Activated naive CD4-positive, alpha-beta T cell treated with Interleukin-2 at 50 U/mL for 16 hours (primary cell): ENCODE measurements at places on chromosomes 5 and 9.
A peak's percentile ranks its signal among the peaks of the same experiment; 100 is the strongest.

DNA sequence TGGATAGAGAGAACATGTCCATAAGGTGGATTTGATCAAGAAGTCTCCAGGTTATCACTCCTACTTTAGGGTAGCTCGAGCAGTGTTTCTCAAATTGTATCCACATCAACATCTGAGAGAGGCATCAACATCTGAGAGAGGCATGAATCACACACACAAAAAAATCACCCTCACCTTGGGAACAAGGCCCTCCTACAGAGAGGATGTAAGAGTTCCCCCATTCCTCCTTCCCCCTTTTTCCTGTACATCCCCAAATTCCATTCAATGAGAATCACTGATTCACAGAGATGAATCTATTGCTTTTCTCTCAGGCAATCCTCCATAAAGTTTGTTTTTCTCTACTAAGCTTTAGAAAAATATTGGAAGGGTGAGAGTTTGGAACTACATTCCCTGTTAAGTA is 233.4 kb upstream of the CDH6 start:
- no peak for DNase-seq

DNA sequence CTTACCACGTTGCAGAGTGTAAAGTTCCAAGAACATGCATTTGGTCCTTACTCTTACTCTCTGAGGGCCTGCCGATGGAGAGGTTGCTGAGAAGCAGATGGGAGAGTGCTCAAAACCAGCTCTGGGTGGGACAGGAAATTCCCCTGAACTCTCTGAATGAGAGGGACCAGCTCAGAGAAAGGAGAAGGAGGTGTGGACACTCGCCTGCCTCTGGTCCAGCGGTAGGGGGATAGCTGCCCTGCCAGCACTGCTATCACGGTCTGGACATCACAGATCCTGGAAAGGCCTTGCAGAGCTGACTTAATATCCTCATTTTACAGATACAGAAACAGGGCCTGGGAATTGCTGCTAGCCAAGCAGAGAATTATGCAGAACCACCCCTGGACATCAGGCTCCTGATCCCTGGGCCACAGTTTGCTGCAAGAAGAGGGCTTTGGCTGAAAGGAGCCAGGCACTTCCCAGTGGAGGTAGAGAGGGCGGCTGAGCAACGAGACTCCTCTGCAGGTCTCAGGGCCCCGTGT is 4.9 kb downstream of the TRAF1 start:
- no peak for DNase-seq

DNA sequence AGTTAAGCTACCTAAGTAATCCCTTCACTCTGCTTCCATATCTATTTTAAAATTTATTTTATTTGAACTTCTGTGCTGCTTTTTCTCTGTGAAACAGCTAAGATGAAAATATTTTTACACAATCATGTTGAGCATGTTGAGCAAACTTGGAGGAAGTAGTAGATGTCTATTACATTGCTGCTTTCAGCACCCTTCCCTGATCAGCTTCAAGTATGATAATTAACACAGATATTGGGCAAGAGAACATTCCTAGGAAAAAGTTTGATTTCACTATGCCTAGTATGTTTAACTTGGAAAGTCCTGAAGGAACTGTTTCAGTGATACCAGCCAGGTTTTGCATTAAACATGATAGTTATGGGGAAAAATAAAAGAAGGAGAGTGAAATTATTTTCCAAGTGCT is 283.6 kb downstream of the ELAVL2 start:
- DNase-seq, result no peak

- no peak for DNase-seq
These were observed 72.8 kb downstream of the SLF1 start for GRCh38 chr5:94691291-94691690.

- DNase-seq, result no peak
These were observed 15.0 kb downstream of the GALNT10 start for GRCh38 chr5:154205441-154206117.

DNA sequence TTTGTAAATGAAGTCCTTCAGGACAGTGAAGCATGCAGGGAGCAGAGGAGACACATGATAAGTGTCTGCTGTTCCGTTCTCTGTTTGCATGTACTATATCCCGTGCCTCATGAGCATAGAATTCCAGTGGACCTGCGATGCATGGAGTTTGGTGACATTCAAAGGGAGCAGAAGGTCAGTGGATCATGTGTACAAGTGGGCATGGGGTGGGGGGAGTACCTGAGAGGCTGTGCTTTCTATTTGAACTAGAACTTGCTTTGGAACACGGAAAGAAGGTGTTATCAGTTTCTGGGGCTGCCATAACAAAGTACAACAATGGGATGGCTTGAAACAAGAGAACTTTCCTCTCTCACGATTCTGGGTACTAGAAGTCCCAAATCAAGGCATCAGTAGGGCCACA is 5.1 kb upstream of the CCNJL start:
- DNase-seq, result no peak

GRCh38 chr9:126849591-126850225 is 10.7 kb upstream of the ZBTB34 start:
- no peak for DNase-seq

DNA sequence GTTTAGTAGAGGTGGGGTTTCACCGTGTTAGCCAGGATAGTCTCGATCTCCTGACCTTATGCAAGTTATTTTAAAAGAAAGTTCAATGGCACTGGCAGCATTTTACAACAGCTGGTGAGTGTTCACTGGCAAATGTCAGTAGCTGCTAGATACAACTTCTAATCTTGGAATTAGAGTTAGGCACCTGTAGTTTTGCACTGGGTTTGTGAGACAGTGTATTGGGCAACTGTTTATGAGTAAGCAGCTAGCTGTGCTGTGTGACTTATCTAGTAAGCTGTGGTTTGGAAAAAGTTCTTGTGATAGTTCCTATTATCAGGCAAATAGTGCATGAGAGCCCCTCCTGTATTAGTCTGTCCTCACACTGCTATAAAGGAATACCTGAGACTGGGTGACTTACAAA is 61.5 kb downstream of the UBE2QL1 start:
- DNase-seq, result no peak

- no peak for DNase-seq
These were observed 161.0 kb downstream of the PBX3 start for GRCh38 chr9:125908136-125908535.

- no peak for DNase-seq
These were observed 11.6 kb upstream of the SFXN1 start for GRCh38 chr5:175466700-175467318.

DNA sequence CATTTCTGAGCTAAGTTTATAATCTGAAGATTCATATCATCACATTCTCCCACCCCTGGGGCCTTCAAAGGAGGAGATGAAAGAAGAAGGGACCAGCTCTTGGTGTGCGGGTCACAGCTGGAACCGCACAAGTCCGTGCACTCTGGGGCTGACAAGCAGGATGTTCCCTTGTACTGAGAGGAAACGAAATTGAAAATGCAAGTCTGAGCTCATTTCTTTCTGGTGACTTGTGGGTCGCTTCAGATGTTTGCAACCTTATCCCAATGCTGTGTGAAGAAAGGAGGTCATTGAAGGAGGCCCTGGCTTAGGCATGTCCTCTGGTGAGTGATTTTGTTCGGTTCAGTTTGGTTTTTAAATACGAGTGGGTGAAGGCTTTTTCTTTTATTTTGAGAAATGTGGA is 59.6 kb downstream of the C9orf152 start:
- DNase-seq, result peak; percentile 71

DNA sequence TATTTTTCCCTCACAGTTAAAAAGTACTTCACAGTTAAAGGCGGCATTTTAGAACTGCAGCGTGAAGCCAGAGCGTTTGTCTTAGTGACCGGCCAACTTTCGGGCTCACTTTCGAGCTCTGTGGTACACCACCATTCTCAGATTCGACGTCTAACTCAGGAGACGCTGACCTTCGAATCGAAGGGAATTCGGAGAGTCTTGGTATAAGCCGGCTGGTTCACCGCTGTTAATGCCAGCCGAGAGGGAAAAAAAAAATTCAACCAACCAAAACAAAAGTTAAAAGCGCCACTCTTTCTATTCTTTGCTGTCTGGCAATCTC is 544 bp upstream of the SNX24 start:
- DNase-seq, result no peak

DNA sequence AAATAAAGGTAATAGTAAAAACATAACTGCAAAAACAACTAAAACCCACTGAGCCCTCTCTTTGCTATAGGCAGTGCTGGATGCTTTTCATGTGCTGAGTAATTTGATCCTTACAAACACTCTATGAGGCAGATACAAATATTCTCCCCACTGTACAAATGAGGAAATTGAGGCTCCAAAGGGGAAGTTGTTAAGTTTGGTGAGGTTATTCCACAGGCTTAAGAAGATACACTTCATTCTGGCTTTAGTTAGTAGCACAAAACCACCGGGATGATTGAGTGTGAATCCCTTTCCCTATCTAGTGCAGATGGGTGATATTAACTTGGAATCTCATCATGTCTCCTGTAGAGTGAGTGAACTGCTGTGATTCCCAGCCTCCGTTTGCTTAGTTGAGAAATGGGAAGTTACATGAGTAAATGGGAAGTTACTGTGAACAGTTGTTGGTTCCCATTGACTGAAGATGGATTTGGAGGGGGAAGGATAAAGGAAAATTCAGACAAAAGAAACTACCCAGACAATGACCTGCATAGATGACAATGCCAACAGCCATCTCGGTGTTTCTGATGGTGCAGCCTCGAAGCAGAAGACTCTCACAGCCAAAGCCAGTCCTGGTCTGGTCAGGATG is 208.3 kb downstream of the ATP10B start:
- DNase-seq, result no peak

GRCh38 chr9:88528080-88528790 is 6.7 kb upstream of the NXNL2 start:
- no peak for DNase-seq

DNA sequence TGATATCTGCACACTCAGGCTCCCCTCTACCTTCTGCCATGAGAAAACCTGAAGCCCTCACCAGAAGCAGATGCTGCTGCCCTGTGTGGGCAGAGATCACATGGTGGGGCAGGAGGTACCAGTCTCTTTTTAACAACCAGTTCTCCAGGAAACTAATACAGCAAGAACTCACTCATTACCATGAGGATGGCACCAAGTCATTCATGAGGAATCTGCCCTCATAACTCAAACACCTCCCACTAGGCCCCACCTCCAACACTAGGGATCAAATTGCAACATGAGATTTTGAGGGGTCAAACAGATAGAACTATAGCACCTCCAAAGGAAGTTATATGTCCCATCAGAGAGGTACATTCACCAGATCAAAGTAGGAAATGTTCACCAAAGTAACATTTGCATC is 136.3 kb upstream of the SHB start:
- DNase-seq, result no peak

DNA sequence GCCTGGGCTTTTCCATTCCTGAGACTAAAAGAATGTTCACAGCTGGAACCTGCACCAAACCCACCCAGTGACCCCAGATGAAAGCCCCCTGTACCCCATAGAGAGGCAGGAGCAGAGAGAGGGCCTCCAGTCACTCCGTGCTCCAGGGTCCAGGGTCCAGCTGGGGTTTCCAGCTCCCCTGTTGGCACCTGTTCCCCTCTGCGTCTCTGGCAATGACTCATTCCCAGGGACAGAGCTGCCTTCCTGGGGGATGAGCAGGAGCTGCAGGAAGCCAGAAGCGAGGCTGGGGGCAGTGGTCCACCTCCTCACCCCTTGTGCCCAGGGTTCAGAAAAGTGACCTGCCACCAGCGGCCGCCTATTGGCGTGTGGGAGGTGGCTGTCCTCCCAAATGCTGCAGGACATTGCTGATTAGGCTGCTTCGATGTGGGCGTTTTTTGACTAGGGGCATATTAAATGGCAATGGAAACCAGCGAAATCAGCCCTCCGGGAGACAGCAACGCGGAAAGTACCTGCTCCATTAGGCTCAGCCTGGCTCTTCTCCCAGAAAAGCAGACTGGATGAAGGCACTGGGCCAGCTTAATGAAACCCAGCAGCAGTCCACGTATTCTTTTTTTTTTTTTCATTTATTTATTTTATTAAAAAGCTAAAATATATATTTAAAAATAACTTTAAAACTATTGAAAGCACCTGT is 97.4 kb downstream of the DAP start:
- no peak for DNase-seq

- no peak for DNase-seq
These were observed 2.7 kb downstream of the SHB start for GRCh38 chr9:38066197-38066913.

GRCh38 chr5:73204332-73204731 is 31.3 kb downstream of the TMEM174 start:
- no peak for DNase-seq

GRCh38 chr9:111937781-111938426 is 41.3 kb downstream of the UGCG start:
- DNase-seq, result peak; percentile 62

DNA sequence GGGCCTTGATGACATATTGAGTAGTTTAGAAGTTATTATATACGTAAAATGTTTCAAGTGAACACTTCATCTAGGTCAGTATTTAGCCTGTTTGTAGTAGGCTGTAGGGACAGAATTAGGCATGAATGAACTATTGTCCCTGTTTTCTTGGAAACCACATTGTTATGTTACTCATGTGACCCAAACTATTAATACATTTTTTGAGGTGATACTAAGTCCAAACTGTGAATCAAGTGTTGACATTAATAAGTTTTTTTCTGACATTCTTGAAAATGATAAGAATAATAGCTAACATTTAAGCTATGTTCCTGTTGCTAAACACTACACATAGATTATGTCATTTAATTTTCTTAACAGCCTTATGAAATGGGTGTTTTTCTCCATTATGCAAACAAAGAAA is 1642.7 kb upstream of the WWC1 start:
- DNase-seq, result no peak

GRCh38 chr5:137572042-137572695 is 73.0 kb upstream of the SPOCK1 start:
- no peak for DNase-seq

GRCh38 chr9:72445306-72445995 is 76.0 kb upstream of the TMC1 start:
- no peak for DNase-seq

GRCh38 chr5:144183254-144183889 is 12.7 kb downstream of the KCTD16 start:
- no peak for DNase-seq

- DNase-seq, result no peak
These were observed 30.7 kb downstream of the DNM1 start for GRCh38 chr9:128233817-128234406.

DNA sequence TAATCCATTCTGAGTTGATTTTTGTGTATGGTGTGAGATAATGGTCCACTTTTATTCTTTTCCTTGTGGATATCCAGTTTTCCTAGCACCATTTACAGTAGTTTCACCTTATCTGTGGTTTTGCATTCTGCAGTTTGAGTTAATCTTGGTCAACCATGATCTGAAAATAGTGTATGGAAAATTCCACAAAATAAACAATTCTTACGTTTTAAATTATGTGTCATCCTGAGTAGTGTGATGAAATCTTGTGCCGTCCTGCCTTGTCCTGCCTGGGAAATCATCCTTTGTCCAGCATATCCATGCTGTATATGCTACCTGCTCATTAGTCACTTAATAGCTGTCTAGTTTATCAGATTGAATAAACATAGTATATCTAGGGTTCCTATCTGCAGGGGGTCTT is 42.1 kb downstream of the CDC42SE2 start:
- no peak for DNase-seq

DNA sequence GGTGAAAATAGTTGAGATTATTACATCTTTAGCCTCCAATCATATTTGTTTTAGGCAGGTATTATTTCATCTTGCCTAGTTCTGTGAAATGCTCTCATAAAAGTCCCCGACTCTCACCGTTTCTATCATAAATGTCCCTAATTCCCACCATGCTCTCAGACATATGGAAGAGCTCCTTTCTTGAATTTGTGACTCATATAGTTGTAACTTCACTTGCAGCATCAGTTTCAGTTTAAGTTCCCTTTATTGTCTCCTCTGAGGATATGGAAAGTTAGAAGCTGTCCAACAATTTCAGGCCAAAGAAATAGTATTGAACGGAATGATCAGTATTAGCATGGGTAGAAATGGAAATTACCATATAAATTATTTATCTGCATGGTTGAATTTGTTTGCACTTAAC is 187.5 kb upstream of the NR4A3 start:
- no peak for DNase-seq
